Neural progenitor cell (in vitro differentiated cells): ENCODE measurements at places on chromosomes 11 and 22. TPM values are rescaled to one million over a fixed set of nuclear protein-coding genes. Genes with fewer than 3 reads are reported as not detected.

- DNase-seq: no peak
Observed at GRCh38 chr11:22497474-22497873, 128.1 kb downstream of the FANCF start.

DNA sequence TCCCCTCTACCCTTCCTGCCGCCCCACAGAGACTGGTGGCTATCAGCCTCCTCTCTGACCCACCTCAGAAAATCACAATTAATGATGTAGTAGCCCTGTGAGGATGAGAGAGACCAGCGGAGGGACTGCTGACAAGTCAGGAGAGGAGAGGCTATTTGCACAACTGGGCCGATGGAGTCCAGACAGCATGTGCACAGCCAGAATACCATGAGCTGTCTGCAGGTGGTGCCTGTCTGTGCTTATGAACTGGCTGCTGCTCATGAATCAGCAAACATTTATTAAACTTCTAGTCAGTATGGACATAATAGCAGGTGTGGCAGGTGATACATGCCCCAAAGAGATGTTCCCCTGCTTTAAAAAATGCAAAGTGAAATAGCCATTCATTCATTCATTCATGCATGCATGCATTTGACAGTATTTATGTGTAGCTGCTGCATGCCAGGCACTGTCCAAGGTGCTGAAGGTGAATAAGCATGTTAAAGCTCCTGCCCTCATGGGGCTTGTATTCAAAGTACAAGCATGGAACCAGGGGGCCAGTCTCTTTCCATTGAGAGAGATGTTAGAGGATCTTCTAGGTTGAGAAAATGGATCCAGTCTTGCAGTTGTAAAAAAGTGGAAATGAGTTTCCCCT is 141.3 kb downstream of the GRIK4 start:
- peak; percentile 31 for DNase-seq

- no peak for DNase-seq
Observed at GRCh38 chr11:112882494-112883381, 78.5 kb upstream of the NCAM1 start.

- DNase-seq: no peak
Observed at GRCh38 chr22:22816171-22816514, 71.5 kb upstream of the IGLL5 start.

DNA sequence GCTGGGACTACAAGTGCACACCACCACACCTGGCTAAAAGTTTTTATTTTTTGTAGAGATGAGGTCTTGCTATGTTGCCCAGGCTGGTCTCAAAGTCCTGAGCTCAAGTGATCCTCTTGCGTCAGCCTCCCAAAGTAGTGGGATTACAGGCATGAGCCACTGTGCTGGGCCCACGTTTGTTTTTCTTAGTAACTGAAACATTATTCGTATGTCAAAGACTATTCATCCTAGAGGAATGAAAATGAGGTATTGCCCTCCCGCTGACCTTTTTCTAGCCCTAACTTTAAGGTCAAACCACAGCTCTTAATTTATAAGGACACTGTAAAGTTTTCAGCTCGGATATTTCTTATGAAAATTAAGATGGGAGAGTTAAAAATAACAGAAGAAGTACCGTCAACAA is 33.2 kb upstream of the PAX6 start:
- no peak for DNase-seq

- DNase-seq: peak; percentile 42
Observed at GRCh38 chr11:116312570-116313391, 460.0 kb downstream of the BUD13 start.

TMPRSS5 gene
- 0.74 TPM in 1 of 2 replicates, not detected in the other for total RNA-seq

- DNase-seq: peak; percentile 98
Observed at GRCh38 chr11:69638941-69639681, 1.8 kb upstream of the CCND1 start.

- peak; percentile 8 for DNase-seq
Observed at GRCh38 chr11:21461701-21462100, 731.2 kb upstream of the ANO5 start.

- no peak for DNase-seq
Observed at GRCh38 chr22:32620992-32621391, 146.4 kb downstream of the FBXO7 start.

GRCh38 chr11:26331911-26332571 is at the start of gene ANO3:
ANO3 (plus strand) TSS chr11:26332130; CDS start chr11:26332276, 146 bp downstream.
- DNase-seq: peak; percentile 98

DNA sequence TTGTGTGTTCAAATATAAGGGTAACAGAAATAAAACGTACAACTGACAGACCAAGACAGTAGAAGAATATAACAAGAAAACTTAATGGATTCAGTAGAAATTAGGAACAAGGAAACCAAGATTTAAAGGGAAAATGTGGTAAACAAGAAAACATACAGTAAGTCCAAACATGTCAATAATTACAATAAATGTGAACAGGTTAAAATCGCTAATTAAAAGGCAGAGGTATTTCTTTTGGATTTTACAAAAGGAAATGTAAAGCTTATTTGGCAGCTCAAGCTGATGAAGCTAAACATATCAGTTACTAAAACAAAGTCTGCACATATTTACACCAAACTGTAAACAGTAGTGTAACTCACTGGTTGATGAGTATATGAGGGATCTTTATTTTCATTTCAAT is 2.3 kb upstream of the SLC22A12 start:
- DNase-seq: no peak

RAPSN gene
- total RNA-seq: not detected in 2 replicates

ASRGL1 gene
- total RNA-seq: 44.5 and 56.8 TPM in 2 replicates
